ENCODE measurements at places on chromosomes 1 and 21. TPM values are rescaled to one million over a fixed set of nuclear protein-coding genes. Genes with fewer than 3 reads are reported as not detected.

GRCh38 chr1:150979092-150980056 is 2.7 kb upstream of the ANXA9 start:
- peak; percentile 88 for DNase-seq

- DNase-seq: peak; percentile 76
Measured at GRCh38 chr1:8348777-8349472, 31.0 kb downstream of the SLC45A1 start.

DNA sequence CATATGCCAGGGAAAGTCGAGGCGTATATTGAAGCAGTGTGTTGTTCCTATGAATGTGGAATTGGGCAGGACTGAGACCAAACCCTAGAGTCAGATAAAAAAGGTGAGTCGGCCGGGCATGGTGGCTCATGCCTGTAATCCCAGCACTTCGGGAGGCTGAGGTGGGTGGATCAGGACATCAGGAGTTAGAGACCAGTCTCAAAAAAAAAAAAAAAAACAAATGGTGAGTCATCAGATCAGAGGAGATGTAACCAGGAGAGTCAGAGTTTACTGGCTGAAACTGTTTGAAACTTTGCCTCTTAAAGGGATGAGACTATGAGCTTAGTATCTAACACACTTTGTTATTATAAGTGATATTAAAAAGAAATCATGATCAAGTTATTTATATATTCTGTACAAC is 26.4 kb upstream of the SYCP1 start:
- DNase-seq: no peak

- no peak for DNase-seq
Measured at GRCh38 chr1:216528816-216529215, 105.6 kb upstream of the USH2A start.

The F11R gene
- total RNA-seq: 19.3 TPM

The RBP7 gene
- total RNA-seq: 27.3 TPM

The SMG5 gene
- total RNA-seq: 83.4 TPM

All from heart right ventricle (tissue), 16 donors.